Fibroblast of skin of left biceps (primary cell): ENCODE measurements at places on chromosomes 2 and 18.

GRCh38 chr2:21800356-21800755, 676.6 kb downstream of the TDRD15 start:
- no peak for DNase-seq

DNA sequence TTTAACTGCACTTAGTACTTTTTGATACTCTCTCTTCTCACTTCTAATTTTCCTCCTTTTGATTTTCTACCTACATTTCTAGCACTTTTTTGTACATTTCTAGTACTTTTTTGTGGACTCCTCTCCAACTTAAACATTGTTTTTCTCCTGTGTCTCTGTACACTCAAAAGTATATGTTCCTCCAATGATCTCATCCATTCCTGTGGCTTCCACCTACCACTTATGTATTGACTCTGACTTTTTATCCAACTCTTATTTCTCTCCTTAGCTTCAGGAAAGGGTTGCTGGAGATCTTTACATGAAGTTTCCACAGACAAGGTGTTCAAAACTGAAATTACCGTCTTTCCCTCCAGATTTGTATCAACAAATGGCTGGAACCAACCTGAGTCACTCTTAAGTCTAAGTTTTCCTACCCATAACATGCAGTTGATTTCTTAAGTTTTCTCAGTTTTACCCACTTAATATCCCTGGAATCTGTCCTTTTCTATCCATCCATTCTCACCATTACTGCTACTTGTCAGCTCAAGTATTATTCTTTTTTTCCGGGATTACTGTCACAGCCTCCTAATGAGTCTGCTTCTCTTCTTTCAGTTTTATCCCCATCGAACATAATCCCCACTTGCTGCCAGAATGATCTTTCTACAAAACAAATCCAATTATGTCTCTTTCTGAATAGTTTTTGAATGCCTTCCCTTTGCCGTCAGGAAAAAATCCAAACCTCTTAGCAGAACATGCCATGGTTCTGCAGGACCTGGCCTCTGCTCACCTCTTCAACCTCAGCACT, 22.6 kb upstream of the PELI1 start:
- no peak for DNase-seq

DNA sequence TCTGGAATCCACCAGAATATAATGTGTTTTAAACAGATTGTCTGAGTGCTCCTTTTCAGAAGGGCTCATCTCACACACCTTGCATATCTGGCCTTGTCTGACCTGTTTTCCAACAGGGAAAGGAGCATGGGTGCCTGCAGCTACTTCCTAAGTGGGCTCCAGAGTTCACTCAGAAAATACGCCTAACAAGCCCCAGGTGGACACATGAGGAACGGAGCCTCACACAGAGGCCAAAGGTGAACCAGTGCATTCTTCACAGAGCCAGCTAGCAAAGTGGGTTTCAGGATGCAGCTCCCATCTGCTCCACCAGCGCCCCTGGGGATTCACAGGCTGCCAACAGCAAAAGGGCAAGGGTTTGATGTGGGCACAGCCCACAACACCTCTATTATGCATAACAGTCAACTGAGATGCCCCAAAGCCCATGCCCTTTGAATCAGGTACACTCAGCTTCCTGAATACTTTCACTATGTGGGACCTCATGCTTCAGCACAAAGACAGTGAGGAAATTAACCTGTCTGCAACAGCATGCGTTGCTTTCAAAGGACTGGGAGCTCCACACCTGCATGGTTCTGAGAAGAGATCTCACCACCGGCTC, 86.6 kb downstream of the CCBE1 start:
- no peak for DNase-seq

- no peak for DNase-seq
These were observed 265.4 kb upstream of the DLGAP1 start for GRCh38 chr18:4720518-4720917.

DNA sequence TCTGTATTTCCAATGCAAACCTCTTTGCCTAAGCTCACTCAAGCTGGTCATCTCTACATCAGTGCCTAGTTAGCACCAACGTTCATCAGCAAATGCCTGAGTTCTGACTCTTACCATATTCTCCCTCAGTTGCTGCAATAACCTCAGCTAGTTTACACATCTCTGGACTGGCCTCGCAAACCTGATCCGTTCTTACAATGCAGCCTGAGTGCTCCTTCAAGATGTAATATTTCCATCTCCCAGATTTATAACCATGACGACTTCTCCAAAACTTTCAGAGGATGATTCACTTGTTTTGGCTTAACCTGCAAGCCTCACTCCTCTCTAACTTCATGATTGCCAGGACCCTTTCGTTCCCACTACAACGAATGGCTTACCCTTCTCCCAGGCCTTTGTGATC, 69.7 kb downstream of the DIPK1C start:
- no peak for DNase-seq

GRCh38 chr2:187615364-187615763, 61.1 kb upstream of the TFPI start:
- no peak for DNase-seq

GRCh38 chr2:150517951-150518680, 30.6 kb upstream of the RND3 start:
- no peak for DNase-seq

GRCh38 chr2:11920993-11921583, 174.7 kb downstream of the LPIN1 start:
- DNase-seq, result no peak

DNA sequence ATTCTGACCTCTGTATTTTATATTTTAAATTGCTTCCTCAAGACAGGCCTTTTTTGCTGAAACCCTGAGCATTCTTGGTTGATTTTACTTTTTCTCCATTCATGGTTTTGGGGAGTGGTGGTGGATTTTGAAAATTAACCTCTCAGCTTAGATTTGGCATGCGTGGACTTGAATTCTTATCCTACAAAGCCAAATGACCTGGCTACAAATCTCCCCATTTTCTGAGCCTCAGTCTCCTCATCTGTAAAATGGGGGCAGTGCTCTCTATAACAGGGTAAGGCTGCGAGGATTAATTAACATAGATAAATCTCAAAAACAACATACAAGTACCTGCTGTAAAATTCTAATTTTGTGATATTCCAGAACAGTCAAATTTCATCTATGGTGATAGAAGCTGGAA, 103.4 kb upstream of the CDCA7 start:
- no peak for DNase-seq

GRCh38 chr2:138183705-138184104, 219.4 kb downstream of the HNMT start:
- DNase-seq, result no peak
